ENCODE measurements at places on chromosomes 7 and 10.

DNA sequence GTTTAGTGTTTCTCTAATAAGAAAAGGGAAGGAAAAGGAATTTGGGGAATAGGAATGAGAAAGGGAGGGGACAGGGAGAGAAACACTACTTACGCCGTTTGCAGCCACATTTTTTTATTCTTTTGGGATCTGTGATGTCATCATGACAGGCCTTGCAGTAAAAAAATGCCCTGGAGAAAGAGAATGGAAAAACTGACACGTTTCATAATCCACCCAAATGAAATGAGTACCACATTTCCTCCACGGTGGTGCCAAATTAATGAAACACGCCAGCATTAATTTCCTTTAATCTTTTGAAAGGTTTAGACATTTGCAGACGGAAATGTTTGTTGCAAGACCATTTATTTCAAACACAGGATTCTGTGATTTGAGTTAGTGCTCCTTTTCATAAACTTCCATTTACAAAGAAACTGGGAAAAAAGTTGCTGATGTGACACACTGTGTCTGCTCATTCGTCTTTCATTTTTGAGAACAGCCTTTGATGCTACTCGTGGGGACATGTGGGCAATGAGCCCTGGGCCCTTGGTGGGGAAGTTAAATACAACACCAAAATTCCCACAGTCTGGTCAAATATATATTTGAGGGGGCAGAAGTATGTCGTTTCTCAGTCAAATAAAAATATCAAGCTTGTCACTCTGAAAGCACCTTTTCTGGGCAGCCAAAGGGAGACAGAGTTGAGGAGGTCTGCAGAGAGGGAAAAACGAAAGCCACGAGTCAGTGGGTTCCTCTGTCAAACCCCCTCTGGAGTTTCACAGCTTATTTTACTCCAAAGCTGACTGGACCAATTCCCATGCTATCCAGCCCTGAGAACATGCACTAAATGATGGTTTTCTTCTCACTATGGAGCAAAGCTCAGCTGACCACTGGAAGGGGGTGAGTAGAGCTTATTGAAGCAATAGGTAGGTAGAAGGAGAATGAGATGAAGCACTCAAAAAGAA, 625.5 kb downstream of the KCNMA1 start:
- no peak for DNase-seq

- no peak for DNase-seq
These were observed 51.8 kb downstream of the CLEC2L start for GRCh38 chr7:139575338-139575680.

- no peak for DNase-seq
These were observed 30.3 kb upstream of the TRIM24 start for GRCh38 chr7:138429577-138430250.

GRCh38 chr7:124557101-124557500, 208.5 kb downstream of the GPR37 start:
- DNase-seq: no peak

DNA sequence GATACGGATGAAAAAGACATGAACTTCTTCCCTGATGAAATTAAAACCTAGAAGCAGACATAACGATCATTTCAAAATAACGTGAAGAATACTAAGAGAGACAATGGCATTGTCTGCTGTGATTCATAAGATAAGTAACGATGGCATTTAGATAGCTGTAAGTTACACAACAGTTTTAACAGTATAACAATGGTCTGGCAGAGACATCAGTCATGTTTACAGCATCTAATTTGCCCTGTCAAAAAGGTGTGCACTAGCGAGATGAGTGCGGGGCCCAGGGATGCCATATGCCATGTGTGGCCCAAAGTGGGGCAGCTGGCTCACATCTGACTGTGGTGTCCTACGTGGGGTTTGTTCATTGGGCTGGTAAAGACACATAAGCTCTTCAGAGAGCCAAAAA, 55.7 kb upstream of the RHEB start:
- DNase-seq: no peak

DNA sequence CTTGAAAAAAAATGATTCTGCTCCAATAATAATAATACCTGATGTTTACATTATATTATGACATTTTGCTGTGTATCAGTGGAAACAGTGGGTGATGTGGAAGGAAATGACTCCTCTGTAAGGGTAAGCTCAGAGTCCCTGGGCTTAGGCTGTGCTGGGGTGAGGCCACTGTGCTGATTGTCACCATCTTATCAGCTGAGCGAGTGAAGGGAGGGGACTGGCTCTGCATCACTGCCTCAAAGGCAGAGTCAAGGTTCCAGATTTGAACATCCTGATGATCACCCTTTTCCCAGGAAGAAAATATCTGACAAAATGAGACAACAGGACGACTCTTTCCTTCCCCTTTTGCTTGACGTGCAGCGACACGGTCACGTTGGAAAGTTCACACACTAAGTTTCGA, 24.0 kb upstream of the HABP2 start:
- DNase-seq: no peak

DNA sequence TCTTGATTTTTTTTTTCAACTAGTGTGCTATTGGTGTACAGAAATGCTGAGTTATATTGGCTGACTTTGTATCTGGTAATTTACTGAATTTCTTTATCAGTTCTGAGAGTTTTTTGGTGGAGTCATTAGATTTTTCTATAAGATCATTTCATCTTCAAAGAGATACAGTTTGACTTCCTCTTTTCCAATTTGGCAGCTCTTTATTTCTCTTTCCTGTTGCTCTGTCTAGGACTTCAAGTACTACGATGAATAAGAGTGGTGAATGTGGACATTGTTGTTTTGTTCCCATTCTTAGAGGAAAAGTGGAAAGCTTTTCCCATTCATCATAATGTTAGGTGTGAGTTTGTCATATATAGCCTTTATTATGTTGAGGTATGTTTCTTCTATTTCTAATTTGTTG, 50.2 kb downstream of the LOXL4 start:
- DNase-seq: no peak

GRCh38 chr10:97731346-97732051, 5.4 kb upstream of the ZFYVE27 start:
- peak; percentile 58 for DNase-seq

- no peak for DNase-seq
These were observed 434.2 kb upstream of the POT1 start for GRCh38 chr7:125363873-125364272.

DNA sequence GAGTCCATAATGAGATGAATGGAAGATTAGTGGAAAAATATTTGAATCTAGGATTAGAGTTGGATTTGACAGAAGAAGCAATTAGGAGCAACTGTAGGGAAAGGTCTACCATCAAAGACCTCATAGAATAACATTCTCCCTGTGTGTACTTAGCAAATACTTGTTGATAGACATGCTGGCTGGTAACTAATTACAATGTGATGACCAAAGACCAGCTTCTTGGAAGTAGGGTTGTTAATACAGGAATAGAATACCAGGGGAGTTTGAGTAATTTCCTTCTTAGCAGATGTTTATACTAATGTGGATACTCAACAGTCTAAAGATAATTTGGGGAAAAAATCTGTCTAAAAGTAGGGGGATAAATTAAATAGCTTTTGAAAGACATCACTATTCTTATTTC, 357.5 kb upstream of the BMPER start:
- DNase-seq: no peak

DNA sequence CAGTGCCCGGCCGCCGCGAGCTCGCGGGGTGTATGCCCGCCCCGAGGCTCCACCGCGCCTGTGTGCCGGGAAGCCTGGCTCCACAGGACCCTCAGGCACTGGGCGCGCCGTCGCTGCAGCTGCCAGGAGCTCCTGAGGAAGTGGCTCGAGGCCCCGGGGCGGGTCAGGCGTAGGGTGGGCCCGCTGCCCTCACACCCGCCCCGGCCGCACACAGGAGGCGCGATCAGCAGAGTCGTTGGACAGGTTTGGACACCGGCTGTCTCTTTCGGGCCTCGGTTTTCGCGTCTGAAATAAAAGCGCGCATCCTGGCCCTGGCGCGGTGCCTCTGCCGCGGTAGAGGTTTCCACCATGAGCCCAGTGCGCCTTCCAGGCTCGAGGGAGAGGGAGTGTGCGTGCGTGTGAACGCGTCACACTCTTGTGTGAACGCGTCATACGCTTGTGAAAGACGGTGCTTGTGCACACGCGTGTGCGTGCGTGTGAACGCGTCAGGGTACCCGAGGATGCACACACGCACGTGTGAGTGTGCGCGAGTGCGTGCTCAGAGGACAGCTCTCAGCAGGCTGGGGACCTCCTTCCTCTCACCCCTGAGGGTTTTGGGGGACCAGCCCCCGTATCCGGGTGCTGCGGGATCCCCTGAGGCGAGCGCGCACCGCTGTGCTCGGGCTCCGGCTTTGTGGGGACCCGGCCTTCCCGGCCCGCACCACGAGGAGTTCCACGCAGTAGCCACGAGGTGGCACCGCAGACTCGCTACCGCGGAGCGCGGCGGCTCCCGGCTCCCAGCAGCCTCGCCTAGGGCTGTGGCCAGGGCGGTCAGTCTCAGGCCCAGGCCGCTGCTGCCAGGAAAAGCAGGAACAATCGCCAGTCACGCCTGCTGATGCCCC, 83.8 kb downstream of the BMS1 start:
- DNase-seq: no peak

- no peak for DNase-seq
These were observed 92.1 kb downstream of the PPP1R3C start for GRCh38 chr10:91540733-91541132.

DNA sequence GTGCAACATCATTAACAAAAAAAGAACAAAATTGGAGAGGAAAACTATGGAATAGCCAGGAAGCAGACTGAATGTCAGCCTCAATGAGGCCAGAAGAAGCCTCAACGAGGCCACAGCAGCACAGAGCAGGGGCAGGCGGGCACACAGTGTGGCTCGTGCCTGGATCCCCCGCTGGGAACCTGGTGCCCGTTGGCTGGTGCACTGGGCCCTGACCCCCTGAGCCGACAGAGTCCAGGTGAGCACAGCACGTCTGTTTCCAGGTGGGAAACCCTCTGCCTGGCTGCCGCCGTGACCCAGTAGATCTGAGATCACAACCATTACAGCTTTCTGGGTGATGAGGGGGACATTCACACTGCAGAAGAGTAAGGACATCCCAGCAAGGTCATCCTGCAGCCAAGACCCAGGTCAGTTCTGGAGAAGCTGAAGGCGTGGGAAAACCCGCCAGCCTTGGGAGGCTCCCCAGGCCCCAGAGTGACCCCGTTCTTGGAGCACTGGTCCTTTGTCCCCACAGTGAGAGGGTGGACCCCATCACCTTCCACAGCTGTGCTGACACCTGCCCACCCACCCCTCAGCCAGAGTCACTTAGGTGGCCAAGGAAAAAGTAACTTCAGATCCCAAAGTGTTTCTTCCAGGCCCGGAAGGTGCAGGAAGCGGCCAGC, 222.1 kb downstream of the ADARB2 start:
- no peak for DNase-seq

DNA sequence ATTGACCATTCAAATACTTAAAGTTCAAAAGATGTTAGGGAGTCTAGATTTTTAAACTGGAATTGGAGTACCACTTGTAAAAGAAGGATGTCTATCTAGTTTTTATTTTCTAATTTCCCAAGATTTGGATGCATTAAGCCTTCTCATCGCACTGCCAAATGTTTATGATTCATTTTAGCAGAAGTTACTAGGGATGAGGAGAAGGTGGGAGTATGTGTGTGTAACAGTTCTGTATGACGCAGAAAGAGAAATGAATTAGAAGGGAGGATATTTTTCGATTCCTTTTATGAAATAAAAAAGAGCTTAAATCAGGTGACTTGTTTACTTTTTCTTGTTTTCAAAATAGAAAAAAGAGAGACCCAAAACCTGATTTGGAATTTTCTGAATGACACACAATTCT, 6.8 kb upstream of the SLK start:
- no peak for DNase-seq

DNA sequence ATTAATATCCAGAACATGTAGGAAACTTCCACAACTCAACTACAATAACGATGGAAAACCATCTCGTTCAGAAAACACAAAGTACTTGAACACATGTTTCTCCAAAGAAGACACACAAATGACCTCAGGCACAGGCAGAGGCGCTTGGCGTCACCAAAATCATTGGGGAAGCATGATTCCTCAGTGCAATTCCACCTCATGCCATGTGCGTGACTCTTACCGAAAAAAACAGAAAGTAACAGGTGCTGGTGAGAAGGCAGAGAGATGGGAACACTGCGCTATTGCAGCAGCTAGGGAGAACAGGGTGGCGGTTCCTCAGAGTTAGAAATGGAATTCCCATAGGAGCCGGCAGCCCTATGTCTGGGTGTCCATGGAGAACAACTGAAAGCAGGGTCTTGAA, 390.0 kb downstream of the DNAJB6 start:
- DNase-seq: no peak

DNA sequence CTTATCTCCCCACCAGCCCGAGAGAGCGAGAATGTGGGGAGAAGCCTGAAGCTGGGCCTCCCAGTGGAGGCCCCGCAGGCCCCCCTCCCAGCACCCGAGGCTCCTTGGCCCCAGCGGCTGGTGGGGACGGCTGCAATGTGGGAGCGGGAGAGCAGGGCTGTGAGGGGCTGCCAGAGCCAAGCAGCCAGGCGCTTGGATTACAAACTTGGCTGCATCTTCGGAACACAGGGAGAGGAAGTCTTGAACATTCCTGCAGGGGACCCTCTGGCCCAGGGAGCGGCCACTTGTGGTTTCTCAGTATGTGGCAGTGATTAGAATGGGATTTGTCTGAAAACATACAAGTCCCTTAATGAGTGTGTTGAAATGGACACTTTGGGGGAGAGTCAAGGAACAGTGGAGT, 23.2 kb downstream of the ELN start:
- DNase-seq: no peak

- peak; percentile 72 for DNase-seq
These were observed 5.4 kb upstream of the SPACDR start for GRCh38 chr7:100469227-100470044.

- no peak for DNase-seq
These were observed 98.4 kb downstream of the OSBPL3 start for GRCh38 chr7:24881623-24882022.

GRCh38 chr10:34523017-34523767, 291.9 kb downstream of the PARD3 start:
- no peak for DNase-seq

DNA sequence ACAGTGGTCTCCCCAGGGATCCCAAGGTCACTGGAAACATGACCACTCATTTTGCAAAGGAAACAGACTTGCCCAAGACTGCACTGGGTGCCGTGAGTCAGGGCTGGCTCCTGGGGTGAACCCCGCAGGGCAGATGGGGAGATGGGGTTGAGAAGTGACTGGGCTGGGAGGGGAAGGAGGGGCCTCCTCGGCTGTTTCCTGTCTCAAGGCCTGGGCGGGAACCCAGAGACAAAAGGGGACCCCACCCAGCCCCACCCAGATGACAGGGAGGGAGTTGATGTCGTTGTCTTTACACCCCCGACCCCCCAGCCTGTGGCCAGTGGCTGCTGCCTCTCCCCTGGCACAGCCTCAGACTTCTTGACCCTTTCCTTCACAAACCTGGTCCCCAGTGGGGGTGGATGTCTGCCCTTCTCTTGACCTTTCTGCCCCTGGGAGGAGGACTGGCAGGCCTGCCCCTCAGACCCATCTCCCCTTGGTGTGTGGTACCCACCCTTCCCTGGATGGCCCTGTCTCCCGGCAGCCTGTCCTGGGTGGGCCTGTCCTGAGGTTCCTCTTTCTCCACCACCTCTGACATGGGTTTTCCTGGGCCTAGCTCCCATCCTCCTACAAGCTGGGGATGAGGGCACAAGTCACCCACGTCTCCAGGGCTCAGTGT, 1.4 kb downstream of the MYO1G start:
- peak; percentile 71 for DNase-seq
